ENCODE measurements at places on chromosomes 1 and 21.
A peak's percentile ranks its signal among the peaks of the same experiment; 100 is the strongest.

DNA sequence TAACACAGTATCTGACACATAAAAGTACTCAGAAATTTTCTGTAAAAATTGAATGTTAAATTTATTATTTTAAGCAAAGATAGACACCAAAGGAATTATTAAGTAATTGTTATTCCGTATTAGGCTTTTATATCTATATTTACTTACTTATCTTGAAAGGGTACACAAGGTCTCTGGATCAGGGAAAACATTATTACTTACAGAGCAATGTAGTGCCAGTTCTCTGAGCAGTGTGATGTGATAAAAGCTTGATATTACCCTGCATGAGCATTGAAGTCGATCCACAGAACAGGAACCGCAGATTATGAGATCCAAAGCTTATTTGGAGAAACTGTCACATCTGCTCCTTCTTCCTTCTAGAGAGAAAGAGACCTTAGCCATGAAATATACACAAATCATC lies 637.9 kb upstream of the RGS18 start:
- no peak for DNase-seq

GRCh38 chr1:154714638-154715037 lies 106.7 kb upstream of the ADAR start:
- DNase-seq = no peak

- peak; percentile 93 for DNase-seq
These were observed 576 bp upstream of the NASP start for GRCh38 chr1:45583264-45583665.

DNA sequence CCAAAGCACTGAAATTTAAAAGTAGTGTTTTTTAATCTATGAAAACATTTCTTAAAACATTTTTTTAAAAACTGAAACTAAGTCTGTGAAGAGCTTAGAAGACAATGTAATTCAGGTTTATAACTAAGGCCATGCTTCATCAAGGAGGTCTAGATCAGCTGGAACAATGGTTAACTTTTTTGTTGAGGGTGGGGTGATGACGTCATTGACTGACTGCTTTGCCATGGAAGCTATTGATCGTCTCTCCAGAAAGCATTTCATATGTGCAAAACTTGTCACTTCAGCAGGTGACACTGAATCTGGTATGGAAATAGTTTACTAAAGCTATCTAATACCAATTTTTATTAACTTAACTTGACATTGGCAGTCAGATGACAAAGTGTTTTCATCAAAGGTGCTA lies 21.0 kb downstream of the RAVER2 start:
- no peak for DNase-seq

DNA sequence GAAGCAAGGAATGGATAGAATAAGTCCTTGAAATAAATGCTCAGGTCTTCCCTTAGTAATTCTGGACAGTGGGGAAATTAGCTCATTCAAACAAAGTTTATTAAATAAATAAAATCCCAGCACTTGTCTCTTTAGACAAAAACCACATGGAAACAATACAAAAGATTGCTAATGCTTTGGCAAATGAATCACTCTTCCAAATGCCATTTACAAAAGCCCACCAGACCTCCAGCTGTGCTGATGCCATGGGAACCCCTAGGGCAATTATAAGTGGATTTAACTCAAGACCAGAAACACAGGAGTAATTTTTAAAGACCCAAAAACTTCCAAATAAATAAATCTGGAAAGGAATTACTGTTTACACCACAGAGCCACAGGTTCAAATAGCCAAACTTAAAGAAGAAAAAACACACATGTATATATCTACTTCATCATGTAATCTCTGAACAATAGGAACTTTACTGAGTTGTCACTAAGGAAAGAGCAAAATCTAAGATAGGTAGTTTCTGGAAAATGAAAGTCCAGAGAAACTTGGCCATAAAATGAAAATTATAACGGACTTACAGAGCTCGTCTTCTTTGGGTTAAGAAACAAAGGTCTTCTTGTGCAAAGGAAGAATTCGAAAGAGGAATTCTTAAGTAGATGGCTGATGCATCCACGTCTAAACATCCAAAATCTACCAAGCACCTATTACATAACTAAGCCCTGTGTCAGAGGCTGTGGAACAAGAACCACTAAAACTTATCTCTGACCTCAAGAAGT lies 399.4 kb downstream of the SMYD3 start:
- DNase-seq = no peak
